ENCODE measurements at places on chromosomes 7 and 10.

GRCh38 chr10:36188461-36188860 is 546.4 kb upstream of the FZD8 start:
- no peak overlapping the region for H3K27ac ChIP-seq
- no peak for DNase-seq
- H3K36me3 ChIP-seq = no peaks in the 10 kb centered on the region
- H3K4me3 ChIP-seq = no peak overlapping the region

DNA sequence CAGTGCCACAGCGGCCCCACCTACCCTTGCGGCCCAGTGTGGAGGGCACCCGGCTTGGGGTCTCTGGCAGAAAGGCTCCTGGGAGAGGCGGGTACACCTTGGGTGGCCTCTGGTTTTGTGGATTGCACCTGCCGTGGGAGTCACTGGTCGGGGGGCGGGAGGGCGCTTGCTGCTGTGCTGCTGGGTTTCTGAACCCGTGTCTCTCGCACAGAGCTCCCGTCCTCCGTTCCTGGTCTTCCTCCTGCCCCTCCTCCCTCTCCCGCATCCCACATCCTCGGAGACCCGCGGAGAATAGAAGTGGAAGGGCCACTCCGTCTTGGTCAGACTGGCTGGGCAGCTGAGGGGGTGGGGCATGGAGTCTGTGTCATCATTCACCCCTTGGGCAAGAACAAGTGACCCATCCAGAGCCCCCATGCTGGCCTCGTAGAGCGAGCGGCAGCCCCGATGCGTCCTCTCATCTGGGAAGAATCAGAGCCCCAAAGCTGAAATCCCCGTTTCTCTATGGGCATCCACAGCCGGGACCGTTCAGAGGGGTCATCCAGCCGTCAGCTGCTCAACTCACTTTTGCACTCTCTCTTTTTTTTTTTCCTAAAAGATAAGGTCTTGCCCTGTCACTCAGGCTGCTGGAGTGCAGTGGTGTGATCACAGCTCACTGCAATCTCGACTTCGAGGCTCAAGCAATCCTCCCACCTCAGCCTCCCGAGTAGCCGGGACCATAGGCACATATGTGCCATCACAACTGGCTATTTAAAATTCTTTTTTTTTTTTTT is 4.0 kb downstream of the MAFK start:
- H3K4me3 ChIP-seq = no peak overlapping the region
- H3K27ac ChIP-seq = no peak overlapping the region
- H3K36me3 ChIP-seq = no peaks in the 10 kb centered on the region

DNA sequence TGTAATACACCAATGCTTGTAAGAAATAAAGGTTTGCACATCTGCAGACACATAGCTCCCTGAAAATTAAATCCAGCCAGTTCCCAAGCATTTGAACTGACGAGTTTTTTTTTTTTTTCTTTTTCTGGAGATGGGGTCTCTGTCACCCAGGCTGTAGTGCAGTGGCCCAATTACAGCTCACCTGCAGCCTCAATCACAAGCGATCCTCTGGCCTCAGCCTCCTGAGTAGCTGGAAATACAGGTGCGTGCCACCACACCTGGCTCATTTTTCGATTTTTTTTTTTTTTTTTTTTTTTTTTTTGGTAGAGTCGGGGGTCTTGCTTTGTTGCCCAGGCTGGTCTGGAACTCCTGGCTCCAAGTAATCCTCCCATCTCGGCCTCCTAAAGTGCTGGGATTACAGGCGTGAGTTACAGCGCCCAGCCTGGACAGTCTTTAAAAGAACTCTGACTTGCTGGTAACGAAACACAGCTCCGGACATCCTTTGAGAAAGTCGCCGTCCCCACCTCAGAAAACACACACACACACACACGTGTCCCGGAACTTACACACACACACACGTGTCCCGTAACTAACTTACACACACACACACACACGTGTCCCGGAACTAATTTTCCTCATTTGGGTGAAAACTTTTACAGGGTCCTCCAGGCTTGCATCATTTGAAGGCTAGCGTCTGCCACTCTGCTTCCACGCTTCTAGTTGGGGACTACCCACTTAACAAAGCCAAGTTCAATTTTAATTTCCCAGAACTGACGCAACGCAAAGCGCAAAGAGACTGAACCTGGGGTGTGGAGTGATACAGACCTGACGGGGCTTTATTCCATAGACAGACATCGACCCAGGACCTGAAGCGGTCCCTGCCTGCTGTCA is 18.6 kb downstream of the OCM2 start:
- peaks cover 1% of the 10 kb centered on the region for H3K36me3 ChIP-seq
- H3K27me3 ChIP-seq = no peaks in the 10 kb centered on the region
- H3K4me1 ChIP-seq = peaks cover 11% of the 10 kb centered on the region

DNA sequence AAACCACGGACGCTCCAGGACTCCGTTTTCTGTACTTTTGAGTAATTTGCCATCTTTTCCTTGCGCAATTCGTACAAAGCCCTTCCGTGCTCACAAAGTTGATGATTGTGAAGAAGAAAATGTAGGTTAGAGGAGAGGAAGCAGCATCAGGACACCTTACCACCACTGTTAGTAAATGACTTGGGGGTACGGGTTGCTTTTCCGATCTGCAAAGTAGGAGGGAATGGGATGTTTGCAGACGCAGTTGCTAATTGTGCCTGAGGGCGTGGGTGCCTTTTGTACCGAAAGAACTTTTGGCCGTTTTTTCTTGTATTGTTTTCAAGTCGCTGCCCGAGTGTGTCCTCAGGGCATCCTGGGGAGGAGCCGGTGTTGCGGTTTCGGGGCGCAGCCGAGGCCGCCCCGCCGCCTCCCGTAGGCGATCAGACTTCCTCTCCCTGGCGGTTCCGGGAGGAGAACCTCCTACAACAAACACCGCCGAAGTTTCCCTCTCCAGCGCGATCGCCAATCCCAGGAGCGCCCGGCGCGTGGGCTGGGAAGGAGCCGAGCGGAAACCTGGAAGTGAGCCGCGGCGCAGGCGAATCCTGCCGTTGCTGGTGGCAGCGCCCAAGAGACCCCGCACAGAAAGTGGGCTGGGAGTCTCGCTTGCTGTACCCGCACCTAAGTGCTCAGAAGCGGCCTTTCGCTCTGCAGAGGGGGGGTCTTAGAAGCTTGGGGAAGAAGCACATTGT is 1.0 kb downstream of the PRR15 start:
- H3K27me3 ChIP-seq = peaks cover 48% of the 10 kb centered on the region
- no peak overlapping the region for H3K27ac ChIP-seq
- no peak for DNase-seq
- H3K4me3 ChIP-seq = peak overlapping the region; percentile 69

- peaks cover 14% of the 10 kb centered on the region for H3K4me1 ChIP-seq
- no peak for DNase-seq
- no peaks in the 10 kb centered on the region for H3K27me3 ChIP-seq
These were observed 31.1 kb upstream of the RHBDD2 start for GRCh38 chr7:75847707-75848106.

DNA sequence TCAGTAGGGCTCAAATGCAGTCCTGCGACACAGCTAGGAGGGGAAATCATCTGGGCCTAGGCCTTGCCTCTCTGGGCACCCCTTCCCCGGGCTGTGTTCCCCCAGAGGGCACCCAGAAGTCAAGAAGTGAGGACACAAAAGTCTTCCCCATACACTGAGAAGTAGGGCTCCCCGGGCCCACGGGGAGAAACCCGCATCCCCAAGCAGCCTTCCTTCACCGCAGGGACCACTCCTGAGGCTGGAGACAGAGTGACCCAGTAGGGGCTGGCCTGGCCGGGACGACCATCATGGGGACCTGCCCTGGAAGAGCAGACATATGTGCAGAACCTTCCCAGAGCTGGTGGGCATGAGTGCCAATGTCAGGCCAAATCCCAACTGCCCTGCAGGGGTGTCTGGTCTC is 163.5 kb downstream of the GFRA1 start:
- H3K27ac ChIP-seq = no peak overlapping the region
- H3K4me1 ChIP-seq = no peaks in the 10 kb centered on the region
- no peak for DNase-seq
- no peak overlapping the region for H3K4me3 ChIP-seq
- H3K27me3 ChIP-seq = no peaks in the 10 kb centered on the region
- H3K36me3 ChIP-seq = no peaks in the 10 kb centered on the region

GRCh38 chr7:32881074-32881982 is 10.2 kb downstream of the KBTBD2 start:
- peak overlapping the region; percentile 47 for H3K27ac ChIP-seq
- no peak for DNase-seq
- H3K4me1 ChIP-seq = peaks cover 33% of the 10 kb centered on the region
- no peak overlapping the region for H3K4me3 ChIP-seq
- no peaks in the 10 kb centered on the region for H3K36me3 ChIP-seq

DNA sequence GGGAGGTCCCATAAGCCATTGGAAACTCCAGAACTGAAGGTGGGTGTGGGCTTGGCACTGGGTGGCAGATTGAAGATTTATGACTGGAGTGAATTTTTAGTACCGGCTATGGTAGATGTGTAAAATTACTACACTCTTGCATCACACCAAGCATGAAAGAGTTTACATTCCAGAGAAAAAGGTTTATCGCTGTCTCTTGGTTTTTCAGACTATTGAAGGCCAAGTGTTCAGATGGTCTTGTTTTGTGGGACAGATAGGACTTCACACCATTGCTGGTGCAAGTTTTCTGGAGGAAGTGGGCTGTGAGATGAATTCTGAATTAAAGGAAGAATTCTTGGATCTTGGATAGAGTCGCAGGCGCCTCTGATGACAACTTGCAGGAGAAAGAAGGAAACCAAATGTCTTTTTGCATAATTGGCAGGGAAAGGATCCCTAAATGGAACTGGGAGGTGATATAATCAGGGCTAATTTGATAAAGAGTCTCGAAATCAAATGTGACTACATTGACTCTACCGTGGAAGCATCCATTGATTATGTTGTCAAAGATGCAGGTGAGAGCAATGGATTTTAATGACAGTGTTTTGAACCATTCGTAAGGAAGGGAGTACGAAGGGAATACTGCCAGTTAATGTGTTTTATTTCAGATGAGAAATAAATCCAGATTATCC is 14.2 kb upstream of the NMT2 start:
- no peak overlapping the region for H3K27ac ChIP-seq
- no peak for DNase-seq
- H3K27me3 ChIP-seq = no peaks in the 10 kb centered on the region
- H3K4me1 ChIP-seq = peaks cover 7% of the 10 kb centered on the region
- no peak overlapping the region for H3K4me3 ChIP-seq

DNA sequence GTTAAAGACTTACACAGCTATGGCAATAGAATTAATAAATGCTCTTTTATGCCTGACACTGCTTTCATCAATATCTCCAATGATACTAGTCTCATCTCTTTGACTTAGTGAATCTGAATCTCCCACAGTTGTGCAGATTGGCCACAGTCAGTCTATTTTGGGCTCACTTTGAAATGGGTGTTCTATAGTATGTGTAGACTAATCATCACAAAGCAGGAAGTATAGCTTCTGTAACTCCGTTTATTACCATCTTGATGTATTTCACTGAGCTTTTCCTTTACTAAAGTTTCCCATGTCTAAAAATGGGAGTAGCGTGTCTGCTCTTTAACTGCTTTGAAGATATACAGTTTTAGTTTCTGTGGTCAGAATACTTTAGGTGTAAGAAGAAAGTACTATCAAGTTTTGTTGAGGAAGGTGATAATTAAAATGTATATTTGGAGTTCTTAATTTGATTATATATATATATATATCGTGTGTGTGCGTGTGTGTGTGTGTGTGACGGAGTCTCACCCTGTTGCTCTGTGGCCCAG is 70.1 kb downstream of the ST7 start:
- DNase-seq = no peak
- H3K4me1 ChIP-seq = peaks cover 7% of the 10 kb centered on the region
- no peaks in the 10 kb centered on the region for H3K36me3 ChIP-seq
- no peak overlapping the region for H3K27ac ChIP-seq
- no peak overlapping the region for H3K4me3 ChIP-seq
- H3K27me3 ChIP-seq = no peaks in the 10 kb centered on the region

GRCh38 chr7:37363536-37364491 is 84.8 kb downstream of the ELMO1 start:
- no peak overlapping the region for H3K27ac ChIP-seq
- peaks cover 56% of the 10 kb centered on the region for H3K4me1 ChIP-seq
- no peak for DNase-seq
- H3K36me3 ChIP-seq = peaks cover 4% of the 10 kb centered on the region
- no peak overlapping the region for H3K4me3 ChIP-seq

- no peaks in the 10 kb centered on the region for H3K4me1 ChIP-seq
- H3K27me3 ChIP-seq = no peaks in the 10 kb centered on the region
- H3K27ac ChIP-seq = no peak overlapping the region
These were observed 95.7 kb downstream of the CPED1 start for GRCh38 chr7:121084256-121084655.

GRCh38 chr7:45244981-45245380 is 87.4 kb downstream of the RAMP3 start:
- H3K36me3 ChIP-seq = peaks cover 6% of the 10 kb centered on the region
- no peak overlapping the region for H3K27ac ChIP-seq
- no peak overlapping the region for H3K4me3 ChIP-seq
- no peaks in the 10 kb centered on the region for H3K4me1 ChIP-seq
- no peak for DNase-seq
- peaks cover 60% of the 10 kb centered on the region for H3K27me3 ChIP-seq

DNA sequence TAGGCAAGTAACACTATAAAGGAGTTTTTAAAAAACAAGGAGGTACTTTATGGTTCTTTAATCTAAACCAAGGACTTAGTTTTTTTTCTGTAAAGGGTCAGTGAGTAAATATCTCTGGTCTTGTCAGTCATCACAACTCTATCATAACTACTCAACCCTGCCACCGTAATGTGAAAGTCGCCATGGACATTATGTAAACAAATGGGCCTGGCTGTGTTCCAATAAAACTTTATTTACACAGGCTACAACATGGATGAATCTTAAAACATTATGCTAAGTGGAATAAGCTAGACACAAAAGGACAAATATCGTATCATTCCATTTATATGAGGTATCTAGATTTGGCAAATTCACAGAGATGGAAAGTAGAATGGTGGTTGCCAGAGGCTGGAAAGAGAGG is 60.8 kb upstream of the SP4 start:
- no peaks in the 10 kb centered on the region for H3K27me3 ChIP-seq
- H3K27ac ChIP-seq = peak overlapping the region; percentile 86
- DNase-seq = no peak

DNA sequence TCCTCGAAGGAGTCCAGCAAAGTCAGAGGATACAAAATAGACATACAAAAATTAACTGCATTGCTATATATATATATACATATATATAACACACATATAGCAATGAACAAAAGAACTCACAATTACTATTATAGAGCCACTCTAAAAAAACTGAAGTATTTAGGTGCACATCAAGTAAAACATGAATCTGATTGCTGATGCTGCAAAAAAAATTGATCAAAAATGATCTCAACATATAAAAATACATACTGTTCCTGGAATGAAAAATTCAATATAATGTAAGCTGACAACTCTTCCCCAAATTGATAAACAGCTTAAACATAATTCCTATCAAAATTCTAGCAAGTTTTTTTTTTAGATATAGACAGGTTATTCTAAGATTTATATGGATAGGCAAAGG is 126.8 kb downstream of the ALOX5 start:
- no peaks in the 10 kb centered on the region for H3K27me3 ChIP-seq
- no peak for DNase-seq
- H3K4me1 ChIP-seq = peaks cover 25% of the 10 kb centered on the region
- H3K27ac ChIP-seq = no peak overlapping the region
- no peak overlapping the region for H3K4me3 ChIP-seq
- peaks cover 6% of the 10 kb centered on the region for H3K36me3 ChIP-seq

- H3K4me3 ChIP-seq = no peak overlapping the region
- DNase-seq = no peak
These were observed 123.7 kb upstream of the FAM3C start for GRCh38 chr7:121519548-121520521.

Measured in natural killer cell treated with Interleukin-12 subunit alpha and Interleukin-12 subunit beta and Interleukin-15 and Interleukin-18, amount 100 ng/mL, for 72 hours (primary cell).